ENCODE measurements at places on chromosomes 3 and 15.

GRCh38 chr3:169189486-169189885 lies 474.0 kb downstream of the MECOM start:
- DNase-seq, result no peak

DNA sequence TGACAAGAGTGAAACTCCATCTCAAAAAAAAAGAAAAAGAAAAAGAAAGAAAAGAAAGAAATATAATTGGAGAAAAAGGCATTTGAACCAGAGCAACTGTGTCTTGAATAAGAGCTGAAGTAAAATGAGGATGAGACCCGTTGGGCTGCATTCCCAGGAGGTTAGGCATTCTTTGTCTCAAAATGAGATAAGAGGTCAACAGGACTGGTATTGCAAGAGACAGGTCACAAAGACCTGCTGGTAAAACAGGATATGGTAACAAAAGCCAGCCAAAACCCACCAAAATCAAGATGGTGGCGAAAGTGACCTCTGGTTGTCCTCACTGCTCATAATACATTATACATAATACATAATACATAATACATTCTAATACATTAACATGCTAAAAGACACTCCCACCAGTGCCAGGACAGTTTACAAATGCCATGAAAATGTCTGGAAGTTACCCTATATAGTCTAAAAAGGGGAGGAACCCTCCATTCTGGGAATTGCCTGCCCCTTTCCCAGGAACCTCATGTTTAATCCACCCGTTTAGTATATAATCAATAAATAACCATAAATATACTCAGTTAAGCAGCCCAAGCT lies 8.6 kb upstream of the TIPIN start:
- DNase-seq, result no peak

- DNase-seq, result no peak
Observed at GRCh38 chr3:38645076-38645475, 4.4 kb downstream of the SCN5A start.

DNA sequence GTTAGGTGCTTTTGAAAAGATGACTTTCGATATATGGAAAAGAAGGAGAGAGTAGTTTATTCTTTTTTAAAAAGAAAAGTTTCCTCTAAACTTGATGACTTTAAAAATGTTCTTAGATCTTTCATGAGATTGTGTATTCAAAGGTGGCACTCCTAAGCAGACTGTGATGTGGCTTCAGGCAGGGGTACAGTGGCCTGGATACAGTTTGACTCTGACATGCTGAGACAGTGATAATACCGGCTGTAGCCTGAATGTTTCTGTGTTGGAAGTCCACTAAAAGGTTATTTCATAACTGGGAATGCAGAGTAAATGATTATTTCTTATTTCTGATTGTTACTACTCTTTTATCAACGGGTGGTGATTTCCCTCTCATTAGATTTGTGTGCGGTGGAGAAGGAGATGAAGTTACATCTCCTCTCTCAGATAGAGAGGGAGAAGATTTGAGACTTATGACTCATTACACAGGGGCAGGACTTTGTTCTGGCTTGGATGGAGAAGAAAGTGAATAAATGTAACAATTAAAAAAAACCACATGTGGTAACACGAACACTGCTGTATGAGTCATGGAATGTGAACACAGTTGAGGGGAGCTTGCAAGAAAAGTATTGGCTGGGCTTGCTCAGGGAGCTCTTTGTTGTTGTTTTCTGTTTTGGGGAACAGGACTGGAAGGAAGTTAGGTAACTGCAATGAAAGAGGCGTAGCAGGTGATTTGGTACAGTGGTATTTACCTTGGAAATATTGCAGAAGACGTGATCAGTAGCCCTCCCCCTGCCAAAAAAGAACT lies 21.6 kb downstream of the SPTSSB start:
- peak; percentile 31 for DNase-seq

DNA sequence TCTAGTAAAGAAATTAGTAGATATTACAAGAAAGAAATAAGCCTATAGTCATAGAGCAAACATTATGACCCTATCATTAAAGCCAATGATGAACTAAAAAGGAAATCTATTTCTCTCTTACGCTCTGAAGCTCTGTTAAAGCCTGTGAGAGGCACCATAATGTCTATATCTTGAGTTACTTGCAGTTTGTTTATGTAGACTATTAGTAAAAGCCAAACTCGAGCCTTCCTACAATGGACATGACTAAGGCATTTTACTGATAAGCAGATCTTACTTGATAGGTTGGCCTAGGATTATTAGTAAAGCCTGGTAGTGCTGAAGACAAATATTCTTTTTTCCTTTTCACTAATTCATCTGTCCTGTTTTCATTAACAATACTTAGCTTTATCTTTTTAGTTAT lies 32.7 kb downstream of the LRRC3B start:
- no peak for DNase-seq

DNA sequence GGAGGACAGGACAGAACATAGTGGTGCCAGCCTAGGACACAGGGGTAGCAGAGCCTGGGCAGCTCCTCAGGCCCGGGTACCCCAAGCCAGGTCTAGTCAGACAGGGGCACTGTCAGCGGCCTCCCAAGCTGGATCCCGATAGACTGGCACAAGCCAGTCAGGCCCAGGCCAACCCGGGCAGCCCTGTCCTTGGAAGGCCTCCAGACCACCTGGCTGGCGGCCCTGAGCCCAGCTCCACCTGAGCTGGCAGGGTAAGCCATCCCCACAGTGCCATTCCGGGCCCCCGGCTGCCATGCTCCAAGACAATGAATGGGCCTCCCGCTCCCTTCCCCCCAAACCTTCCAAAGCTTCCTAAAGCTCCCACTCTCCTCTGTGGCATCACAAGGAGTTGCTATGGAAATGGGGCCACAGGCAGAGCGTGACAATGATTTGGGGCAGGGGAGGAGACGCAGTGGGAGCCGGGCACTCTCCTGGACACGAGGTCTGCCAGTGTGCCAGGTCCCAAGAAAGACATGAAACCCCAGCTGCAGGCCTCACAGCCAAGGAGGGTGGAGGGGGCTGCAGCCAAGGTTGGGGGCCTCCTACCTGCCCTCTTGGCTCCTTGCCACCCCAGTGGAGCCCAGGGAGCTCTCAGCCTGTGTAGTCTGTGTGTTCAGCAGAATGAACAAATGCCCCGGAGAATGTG lies 165.6 kb upstream of the LINGO1 start:
- DNase-seq, result no peak

DNA sequence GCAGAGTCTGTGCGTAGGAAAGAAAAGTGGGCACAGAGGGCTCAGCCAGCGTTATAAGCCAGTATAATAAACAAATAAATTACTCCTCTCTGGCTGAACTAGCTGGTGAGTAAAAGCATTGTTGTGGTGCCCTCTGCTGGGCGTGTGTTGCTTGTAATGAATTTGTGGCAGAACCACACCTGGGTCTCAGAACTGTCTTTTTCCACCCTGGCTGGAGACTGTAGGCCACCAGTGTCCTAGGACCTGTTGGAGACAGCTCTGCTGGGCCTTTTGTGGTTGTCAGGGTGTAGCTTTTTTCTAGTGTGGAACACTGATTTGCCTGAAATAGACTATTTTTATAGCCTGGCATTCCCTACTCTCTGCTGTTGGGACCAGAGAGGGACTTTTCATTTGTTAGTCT lies 130.5 kb upstream of the EIF1B start:
- peak; percentile 68 for DNase-seq

DNA sequence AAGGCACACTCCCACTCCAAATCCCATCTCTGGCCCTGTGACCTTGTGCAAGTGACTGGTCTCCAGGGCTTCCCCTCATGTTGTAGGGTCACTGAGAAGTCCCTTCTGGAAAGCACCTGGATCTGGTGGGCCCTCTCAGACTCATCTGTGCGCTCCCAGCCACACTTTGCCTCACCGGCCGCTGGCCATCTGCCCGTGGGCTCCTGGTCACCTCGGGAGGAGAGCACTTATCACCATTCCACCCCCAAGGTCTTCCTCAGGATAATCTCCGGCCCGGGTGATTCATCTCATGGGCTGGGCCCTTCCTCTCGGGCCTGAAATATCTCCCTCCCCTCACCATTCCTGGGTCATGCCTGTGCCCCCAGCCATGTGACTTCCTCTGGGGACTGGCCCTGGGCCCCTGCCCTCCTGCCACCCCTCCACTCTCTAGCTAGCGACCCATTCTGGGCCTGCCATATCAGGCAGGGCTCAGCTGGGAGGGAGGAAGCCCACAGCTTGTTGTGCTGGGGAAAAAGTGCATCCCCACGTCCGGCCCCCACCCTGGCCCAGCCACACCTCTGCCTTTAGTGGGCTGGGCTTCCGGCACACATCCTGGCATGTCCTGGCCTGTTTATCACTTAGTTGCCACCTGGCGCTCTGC lies 10.6 kb upstream of the WNT7A start:
- DNase-seq, result no peak

DNA sequence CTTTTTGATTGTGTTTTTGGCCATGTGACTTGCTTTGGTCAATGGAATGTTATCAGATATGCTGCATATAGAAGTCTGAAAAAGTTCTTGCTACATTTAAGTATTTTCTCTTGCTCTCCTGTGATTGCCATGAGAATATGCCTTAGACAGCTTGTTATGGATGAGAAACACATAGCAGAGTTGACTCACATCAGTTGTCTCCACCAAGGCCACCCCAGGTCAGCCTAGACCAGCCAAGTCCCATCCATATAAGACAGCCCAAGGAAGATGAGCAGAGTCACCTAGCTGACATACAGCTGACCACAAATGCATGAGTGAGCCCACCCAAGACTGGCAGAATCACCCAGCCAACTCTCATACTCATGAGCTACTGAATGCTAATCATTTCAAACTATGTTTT lies 153.0 kb downstream of the THRB start:
- no peak for DNase-seq

- no peak for DNase-seq
Observed at GRCh38 chr3:170806676-170807075, 63.3 kb downstream of the RPL22L1 start.

GRCh38 chr15:53710906-53711305 lies 48.6 kb downstream of the WDR72 start:
- DNase-seq, result no peak

- DNase-seq, result no peak
Observed at GRCh38 chr3:86954226-86954625, 36.7 kb downstream of the VGLL3 start.

DNA sequence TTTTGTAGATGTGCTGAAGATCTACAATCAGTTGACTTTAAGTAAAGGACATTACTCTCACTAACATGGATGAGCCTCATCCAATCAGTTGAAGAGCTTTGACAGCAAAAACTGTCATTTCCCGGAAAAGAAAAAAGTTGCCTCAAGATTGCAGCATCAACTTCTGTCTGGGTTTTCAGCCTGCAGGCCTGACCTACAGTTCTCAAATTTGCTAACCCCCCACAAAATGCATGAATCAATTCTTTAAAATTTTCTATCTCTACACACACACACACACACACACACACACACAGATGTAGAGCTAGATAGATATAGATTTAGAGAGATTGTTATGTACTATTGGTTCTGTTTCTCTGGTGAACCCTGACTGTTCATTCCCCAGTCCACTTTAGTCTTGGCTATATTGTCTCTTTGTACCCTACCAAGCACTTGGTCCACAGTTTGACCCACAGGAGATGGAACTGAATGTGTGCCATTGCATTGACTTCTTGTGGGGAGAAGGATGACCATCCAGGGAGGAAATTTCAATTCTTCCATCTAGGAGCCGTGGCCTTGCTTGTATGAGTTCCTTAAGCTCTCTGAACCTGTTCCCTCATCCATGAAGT lies 228.3 kb downstream of the CLSTN2 start:
- DNase-seq, result no peak

- DNase-seq, result no peak
Observed at GRCh38 chr3:190892395-190892902, 30.0 kb upstream of the GMNC start.

DNA sequence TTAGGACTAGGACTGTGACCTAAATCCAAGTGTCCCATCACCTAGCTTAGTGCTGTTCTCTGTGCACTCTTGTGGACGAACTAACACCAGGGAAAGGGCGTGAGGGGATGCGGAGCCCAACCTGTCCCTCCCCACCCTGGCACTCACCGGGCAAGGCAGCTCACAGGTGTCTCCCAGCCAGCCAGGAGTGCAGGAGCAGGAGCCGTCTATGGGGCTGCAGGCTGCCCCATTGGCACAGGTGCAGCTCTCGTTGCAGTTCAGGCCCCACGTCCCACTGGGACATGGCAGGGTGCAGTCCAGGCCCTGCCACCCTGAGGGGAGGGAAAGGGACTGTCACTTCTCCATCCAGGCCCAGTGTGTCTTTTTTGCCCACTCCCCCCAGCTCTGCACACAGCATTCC lies 60.3 kb downstream of the RAB11A start:
- DNase-seq, result no peak

DNA sequence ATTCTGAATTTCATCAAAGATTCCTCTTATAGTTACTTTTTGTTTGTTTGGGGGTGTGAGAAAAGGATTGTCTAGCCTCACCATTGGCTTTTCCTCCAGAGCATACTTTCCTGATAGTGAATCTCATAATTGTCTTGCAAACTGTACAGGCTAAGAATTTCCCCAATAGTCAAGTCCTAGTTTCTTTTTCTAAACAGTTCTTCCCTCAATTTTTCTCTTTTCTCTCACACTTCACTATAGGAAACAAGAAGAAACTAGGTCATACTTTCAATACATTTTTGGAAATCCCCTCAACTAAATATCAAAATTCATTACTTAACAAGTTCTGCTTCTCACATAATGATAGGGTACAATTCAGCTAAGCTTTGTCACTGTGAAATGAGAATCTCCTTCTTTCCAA lies 241.9 kb downstream of the IL20RB start:
- DNase-seq, result no peak

DNA sequence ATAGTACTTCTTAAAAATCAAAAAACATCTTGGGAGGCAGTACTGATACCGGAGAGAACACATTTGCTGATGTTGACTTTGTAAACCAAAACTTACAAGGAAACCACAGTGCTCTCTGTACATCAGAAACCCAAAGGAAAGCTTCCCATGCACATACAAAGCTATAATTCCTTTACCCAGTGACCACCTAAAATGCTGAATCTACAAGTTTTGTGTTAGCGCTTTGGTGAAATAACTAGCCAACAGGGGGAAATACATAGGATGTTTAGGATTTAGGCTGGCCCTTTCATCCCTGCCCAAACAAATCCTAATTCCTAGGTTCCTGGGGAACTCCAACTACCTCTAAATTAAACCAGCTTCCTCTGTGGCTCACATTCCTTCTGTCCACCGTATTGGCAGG lies 15.3 kb upstream of the SPG21 start:
- DNase-seq, result no peak

GRCh38 chr3:186754006-186754405 lies 29.4 kb upstream of the EIF4A2 start:
- DNase-seq, result no peak

Measured in suppressor macrophage treated with lipopolysaccharide for 1 hour (primary cell).